ENCODE measurements at places on chromosomes 16 and 17.

- DNase-seq: no peak
Measured at GRCh38 chr16:68972720-68973119, 129.4 kb downstream of the TANGO6 start.

DNA sequence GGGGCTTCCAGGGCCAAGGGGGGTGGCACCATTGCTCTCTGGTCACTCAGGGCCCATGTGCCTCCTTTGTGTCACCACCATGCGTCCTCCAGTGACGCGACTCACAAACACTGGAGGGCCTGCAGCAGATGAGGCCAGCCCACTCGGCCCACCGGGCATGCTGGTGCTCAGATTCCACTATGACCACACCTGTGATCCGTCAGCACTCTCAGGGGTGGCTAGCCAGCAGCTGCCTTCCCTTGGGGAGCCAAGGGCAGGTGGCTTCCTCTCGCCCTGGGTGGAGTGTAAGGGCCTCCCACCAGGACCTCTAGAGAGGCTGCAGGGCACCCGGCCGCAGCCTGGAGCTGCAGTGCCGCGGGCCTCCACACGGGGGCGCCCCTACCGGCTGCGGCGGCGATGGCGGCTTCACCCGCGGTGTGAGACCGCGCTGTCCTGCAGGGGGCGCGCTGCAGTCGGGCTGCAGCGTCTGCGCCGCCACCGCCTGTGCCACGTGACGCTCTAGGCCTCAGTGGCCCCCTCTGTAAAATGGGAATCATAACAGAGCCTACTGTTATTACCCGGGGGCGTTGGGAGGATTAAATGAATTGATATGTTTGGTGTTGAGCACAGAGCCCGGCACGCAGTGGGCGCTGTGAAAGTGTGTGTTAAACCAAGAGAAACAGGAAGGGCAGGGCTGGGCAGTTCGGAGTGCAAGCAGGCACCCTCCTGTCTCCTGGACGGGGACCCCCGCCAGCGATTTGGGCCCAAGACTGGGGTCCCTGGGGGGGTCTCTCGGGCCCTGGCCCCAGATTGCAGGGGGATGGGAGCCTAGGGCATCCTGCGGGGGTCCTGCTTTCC is 192.4 kb upstream of the GSE1 start:
- DNase-seq: no peak

- no peak for DNase-seq
Measured at GRCh38 chr17:67520252-67520906, 143.3 kb downstream of the PITPNC1 start.

GRCh38 chr17:6047966-6048365 is 22.2 kb upstream of the WSCD1 start:
- no peak for DNase-seq

- no peak for DNase-seq
Measured at GRCh38 chr17:65630502-65630901, 69.1 kb upstream of the AXIN2 start.

- DNase-seq: no peak
Measured at GRCh38 chr16:59296888-59297287, 562.8 kb upstream of the GOT2 start.

GRCh38 chr16:22232277-22233036 is 26.4 kb downstream of the EEF2K start:
- no peak for DNase-seq

GRCh38 chr17:30132615-30133014 is 16.0 kb downstream of the NSRP1 start:
- DNase-seq: no peak

- no peak for DNase-seq
Measured at GRCh38 chr17:78010759-78011158, 52.3 kb downstream of the TNRC6C start.

- no peak for DNase-seq
Measured at GRCh38 chr16:73781297-73781696, 515.3 kb upstream of the PSMD7 start.

GRCh38 chr16:31179747-31180459 is at the start of gene FUS:
TSS of gene FUS (plus strand) at chr16:31180139. CDS start at chr16:31180215, 76 bp downstream.
- peak; percentile 89 for DNase-seq

GRCh38 chr17:36779550-36779949 is 157.7 kb upstream of the LHX1 start:
- DNase-seq: no peak

DNA sequence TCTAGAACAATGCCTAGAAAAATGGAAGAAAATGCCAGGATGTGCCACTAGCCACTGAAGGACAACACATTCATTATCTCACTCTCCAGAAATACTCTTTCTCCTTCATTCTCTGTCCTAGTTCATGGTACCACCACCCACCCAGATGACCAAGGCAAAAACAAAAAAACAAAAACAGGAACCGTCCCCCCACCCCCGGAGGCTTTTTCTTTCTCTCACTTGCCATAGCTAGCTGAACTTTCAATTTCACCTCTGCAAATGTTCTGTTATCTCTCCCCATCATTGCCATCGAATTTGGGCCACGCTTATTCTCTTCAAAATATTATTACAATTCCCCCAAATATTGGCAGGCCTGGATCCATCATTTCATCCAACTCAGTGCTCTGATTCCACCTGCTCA is 49.0 kb downstream of the SOX9 start:
- DNase-seq: no peak

GRCh38 chr16:79542237-79542774 is 58.2 kb downstream of the MAF start:
- peak; percentile 26 for DNase-seq

DNA sequence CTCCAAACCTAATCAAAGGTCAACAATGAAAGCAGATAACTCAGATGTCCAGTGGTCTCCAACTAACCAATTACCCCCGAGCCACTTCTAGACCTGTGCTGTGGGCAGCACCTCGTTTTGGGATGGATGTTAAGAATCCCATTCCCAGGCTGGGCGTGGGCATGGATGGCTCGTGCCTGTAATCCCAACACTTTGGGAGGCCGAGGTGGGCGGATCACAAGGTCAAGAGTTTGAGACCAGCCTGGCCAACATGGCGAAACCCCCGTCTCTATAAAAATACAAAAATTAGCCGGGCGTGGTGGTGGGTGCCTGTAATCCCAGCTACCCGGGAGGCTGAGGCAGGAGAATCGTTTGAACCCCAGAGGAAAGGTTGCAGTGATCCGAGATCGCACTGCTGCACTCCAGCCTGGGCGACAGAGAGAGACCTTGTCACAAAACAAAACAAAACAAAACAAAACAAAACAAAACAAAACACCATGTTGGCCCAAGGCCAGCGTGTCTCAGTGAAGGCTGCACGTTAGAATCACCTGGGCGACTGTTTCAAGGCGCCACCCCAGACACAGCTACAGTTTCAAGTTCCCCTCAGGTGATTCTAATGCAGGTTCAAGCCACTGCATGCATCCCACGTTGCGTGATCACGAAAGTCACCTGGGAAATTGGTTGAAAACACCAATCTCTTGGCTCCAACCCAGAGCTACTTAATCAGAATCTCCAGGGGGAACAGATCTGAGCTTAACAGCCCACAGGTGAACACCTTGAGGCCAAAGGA is 21.3 kb downstream of the COX4I1 start:
- no peak for DNase-seq

- DNase-seq: no peak
Measured at GRCh38 chr17:5770441-5771270, 186.3 kb upstream of the NLRP1 start.

- no peak for DNase-seq
Measured at GRCh38 chr16:9040800-9041412, 50.5 kb upstream of the HAPSTR1 start.

- DNase-seq: no peak
Measured at GRCh38 chr16:89048090-89048725, 45.4 kb upstream of the ACSF3 start.

GRCh38 chr17:75468291-75468754 is 11.9 kb downstream of the TMEM94 start:
- no peak for DNase-seq

- DNase-seq: no peak
Measured at GRCh38 chr16:69870761-69871160, 80.4 kb upstream of the CLEC18A start.

DNA sequence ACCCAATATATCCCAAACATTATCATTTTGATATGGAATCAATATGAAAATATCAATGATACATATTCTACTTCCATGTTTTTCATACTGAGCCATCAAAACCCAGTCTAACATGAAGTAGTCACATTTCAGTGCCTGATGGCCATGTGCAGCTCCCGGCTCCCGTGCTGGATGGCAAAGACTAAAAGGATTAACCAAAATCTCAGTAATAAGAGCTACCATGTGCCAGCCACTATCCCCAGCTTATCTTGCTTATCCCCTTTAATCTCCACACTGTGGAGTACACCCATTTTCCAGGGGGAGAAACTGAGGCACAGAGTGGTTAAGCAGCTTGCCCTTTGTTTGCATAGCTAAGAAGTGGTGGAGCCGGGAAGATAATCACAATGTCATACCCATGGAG is 9.2 kb downstream of the CD300LG start:
- DNase-seq: no peak

GRCh38 chr17:10631048-10631700 is 25.9 kb downstream of the MYH3 start:
- DNase-seq: peak; percentile 3

GRCh38 chr17:43366891-43367736 is 31.7 kb upstream of the ARL4D start:
- no peak for DNase-seq
